ENCODE measurements at places on chromosomes 13 and 19. TPM values are rescaled to one million over a fixed set of nuclear protein-coding genes. Genes with fewer than 3 reads are reported as not detected.

FREM2 gene
- 0.36 TPM for total RNA-seq

PSG11 gene
- not detected for total RNA-seq

FLT3LG gene
- 8.0 TPM for total RNA-seq

- DNase-seq = peak; percentile 89
Measured at GRCh38 chr13:26619358-26619757, 61.9 kb downstream of the WASF3 start.

- no peak for DNase-seq
Measured at GRCh38 chr13:52179925-52180324, 20.5 kb upstream of the NEK3 start.

- DNase-seq = no peak
Measured at GRCh38 chr19:52664461-52664860, 26.3 kb upstream of the ZNF83 start.

All from RPMI7951 (cell line).